ENCODE measurements at places on chromosomes 12 and 14.

GRCh38 chr14:94926176-94926575 is 156.3 kb upstream of the GSC start:
- DNase-seq: no peak

- no peak for DNase-seq
Observed at GRCh38 chr12:97397008-97397407, 65.6 kb upstream of the RMST start.

DNA sequence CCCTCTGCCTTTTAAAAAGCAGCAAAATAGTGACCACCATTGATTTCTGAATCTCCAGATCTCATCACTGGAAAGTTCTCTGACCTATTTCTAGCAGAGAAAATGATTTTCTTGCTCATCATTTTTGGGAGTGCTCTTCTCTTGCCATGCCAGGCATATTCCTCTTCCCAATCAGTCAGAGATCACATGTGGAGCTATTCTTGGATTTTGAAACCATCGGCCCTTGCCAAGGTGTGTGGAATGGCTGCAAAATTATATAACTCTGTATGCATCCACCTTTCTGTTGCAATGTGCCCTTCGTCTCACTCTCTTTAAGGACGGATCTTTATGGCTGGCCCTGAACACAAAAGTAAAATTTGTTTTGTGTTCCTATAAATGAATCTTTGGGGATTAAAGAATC is 25.5 kb upstream of the LDHB start:
- DNase-seq: no peak

DNA sequence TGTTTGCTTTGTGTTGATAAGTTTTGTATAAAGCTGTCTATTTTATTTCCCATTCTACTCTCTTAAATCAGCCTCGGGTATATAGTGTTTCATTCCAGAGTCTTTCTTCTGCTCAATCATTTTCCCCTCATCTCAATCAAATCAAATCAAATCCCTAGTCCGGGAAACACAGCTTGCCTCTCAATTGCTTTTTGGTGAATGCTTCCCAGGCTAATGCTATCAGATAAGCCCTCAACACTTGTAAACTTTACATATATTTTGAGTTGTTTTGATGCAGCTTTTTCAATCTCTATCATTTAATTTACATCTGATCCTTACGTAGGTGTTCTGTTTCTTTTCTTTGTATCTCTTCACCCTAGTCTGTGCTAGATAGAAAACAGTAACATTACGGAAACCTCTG is 416.7 kb upstream of the PDE3A start:
- no peak for DNase-seq

DNA sequence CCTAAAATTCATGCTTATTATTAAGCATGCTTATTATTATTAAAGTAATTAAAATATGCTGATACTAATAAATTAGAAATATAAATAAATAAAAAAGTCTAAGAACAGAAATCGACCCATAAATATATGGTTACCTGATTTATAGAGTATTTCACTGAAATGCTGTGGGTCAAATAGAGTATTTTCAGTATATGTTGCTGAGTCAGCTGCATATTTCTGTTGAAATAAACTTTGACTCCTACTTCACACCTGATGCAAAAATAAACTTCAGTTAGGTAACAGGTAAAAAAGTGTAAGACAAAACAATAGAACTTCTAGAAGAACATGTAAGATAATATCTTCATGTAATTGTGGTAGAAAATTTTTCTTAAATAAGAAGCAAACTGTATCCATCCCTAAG is 967.9 kb downstream of the TRHDE start:
- no peak for DNase-seq

DNA sequence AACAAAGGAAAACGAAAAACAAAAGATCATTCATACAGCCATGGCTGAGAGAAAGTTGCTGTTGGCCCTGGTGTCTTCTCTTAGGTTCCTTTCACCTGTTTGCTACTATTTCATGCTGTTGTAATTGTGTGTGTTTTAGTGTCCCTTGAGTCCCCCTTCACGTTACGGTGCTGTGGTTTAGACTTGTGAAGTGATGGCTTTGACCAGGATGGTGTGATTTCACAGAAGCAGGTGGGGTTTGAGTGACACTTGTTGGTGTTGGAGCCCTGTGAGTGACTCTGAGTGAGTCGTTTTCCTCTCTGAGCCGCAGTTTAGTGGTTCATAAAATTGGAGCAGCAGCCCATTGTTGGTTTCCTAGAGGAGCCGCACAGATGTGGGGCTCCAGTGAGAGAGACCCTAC is 635.4 kb downstream of the VRK1 start:
- DNase-seq: no peak

DNA sequence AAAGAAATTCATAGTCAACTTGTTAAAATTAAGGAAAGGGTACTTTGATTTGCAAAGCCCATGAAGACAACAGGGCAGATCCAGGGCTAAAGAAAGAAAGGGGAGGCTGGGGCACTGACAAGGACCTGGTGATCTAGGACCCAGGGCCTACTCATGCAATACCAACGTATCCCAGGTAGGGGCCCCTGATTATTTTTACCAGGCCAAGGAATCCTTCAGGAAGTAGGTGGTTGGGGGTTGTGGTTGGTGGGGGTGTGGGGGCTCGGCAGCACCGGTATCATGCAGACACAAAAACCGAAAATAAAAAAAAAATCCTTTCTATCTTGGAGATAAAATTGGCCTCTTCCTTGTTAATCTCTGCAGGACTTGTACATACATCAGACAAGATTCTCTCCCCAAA is 47.5 kb downstream of the GSC start:
- no peak for DNase-seq

DNA sequence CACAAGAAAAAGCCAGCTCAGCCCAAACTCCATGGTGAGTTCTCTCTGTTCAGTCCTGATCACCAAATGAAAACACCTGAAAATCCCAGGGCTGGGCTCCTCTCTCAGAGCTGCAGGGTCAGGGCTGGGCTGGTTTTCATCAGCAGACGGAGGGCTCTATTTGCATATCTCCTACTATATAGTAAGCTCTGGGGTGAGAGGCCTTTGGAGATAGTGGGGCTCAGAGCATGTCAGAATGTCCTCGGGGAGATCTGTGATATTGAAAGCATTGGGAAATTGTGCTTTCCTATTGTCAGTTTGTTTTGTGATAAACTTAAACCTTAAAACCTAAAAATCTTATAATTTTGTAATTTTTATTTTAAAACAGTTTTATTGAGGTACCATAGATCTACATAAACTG is 742.6 kb downstream of the TMEM121 start:
- no peak for DNase-seq

All from NCI-H1105 treated with DMSO at 0.1 percent for 48 hours (cell line).